GDM1 (cell line): ENCODE measurements at places on chromosomes 16 and 17.

- no peak for DNase-seq
Measured at GRCh38 chr17:70716551-70716950, 547.2 kb downstream of the KCNJ2 start.

DNA sequence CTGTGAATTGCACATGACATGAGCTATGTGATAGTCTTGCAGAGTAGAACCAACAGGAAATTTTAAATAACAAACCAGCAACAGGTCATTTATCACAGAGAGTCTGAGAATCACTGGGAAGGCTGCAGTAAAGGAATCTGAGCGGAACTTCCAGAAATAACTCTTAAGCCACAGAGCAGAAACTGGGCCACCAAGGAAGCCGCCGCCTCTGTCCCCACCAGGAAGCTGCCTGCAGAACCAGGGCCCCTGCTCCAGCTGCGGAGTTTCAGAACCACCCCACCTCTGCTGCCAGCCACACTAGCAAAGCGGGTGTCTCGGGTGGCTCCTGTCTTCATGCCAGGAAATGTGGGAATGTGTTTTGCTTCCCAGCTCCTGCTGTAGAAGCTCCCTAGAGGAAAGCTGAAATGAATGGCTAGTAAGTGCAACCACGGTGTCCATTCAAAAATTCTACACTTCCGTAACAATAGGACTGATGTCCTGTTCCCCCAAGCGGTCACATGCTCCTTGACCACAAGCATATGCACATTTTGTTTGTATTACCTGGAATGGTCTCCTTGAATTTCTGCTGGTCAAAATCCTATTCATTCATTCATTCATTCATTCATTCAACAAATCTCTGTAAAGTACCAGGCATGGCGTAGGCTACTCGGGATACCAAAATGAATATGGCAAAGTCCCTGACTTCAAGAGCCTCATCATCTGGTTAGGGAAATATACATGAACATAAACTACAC, 7.7 kb upstream of the ITPRIPL2 start:
- DNase-seq, result no peak

GRCh38 chr17:50539762-50540559, 7.0 kb upstream of the SPATA20 start:
- no peak for DNase-seq

GRCh38 chr16:15946257-15947044, 3.0 kb upstream of the ABCC1 start:
- DNase-seq, result no peak

DNA sequence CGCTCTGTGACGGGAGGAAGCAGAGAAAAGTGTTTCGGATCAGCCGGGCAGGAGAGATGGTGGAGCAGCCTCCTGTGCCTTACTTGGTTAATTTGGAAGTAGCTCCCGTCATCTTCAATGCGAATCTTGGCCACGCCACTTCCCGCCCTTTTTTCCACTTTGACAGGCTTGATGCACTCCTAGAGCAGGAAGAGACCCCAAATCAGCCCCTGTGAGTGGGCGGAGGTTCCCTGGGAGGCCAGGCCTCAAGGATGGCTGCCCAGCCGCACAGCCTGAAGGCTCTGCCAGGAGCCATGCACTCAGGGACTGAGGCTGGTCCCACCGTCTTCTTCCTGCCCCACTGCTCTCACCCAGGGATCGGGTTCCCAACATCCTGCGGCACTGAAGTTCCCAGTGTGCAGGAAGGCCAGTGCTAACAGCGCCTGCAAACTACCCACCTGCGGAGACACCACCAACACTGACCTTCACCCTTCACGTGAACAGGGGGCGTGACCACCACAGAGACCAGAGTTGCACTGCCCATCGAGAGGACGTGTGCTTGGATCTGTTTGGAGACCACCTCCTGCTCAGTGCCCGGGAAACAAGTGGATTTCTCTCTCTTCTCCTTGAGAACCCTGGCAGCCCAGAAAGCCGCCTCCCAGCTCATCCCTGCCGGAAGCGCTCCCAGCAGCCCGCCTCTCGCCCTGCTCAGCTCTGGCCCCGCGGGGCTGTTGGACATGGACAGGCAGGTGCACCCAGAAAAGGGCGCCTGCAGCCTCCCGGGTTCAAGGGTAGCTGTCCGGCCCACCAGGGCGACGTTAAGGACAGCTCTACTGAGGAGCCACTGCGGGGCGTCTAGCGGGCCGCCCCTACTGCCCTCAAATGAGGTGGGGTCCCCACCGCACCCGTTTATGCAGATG, 988 bp downstream of the CIAO3 start:
- no peak for DNase-seq

- peak; percentile 26 for DNase-seq
Measured at GRCh38 chr17:63931981-63932561, at the start of gene CD79B. CD79B (minus strand) TSS chr17:63932331; CDS start chr17:63932261, 70 bp downstream.

DNA sequence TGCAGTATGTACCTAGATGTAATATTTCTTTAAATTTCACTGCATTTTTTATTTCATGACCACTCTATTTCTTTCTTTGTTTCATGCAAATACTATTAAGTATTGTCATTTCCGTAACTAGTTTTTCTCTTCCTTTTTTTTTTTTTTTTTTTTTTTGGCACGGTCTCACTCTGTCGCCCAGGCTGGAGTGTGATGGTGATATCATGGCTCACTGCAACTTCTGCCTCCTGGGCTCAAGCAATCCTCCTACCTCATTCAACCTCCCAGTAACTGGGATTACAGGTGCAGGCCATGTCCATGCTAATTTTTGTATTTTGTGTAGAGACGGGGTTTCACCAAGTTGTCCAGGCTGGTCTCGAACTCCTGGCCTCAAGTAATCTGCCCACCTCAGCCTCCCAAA, 70.7 kb downstream of the TMEM114 start:
- no peak for DNase-seq

DNA sequence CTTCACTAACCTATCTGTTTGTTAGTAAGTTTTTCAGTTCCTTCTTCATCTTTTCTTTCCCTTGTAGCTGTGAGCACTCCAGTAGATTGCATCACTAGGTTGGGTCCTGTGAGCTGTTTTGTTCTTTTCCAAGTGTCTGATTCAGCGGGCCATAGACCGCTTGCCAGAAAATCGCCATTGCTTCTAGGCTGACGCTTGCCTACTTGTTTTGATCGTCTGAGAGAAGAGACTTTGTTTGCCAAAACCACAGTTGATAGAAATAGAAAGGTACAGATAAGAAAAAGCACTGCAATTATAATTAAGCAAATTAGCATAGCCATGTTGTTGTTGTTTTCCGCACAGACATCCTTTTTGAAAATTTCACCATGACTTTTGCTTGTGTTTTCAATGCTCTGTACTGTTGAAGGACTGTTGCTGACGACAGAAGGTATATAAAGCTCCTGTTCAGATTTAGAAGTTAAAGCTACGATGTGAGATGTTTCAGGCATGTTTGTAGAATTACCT, 3.1 kb downstream of the EVI2A start:
- no peak for DNase-seq

DNA sequence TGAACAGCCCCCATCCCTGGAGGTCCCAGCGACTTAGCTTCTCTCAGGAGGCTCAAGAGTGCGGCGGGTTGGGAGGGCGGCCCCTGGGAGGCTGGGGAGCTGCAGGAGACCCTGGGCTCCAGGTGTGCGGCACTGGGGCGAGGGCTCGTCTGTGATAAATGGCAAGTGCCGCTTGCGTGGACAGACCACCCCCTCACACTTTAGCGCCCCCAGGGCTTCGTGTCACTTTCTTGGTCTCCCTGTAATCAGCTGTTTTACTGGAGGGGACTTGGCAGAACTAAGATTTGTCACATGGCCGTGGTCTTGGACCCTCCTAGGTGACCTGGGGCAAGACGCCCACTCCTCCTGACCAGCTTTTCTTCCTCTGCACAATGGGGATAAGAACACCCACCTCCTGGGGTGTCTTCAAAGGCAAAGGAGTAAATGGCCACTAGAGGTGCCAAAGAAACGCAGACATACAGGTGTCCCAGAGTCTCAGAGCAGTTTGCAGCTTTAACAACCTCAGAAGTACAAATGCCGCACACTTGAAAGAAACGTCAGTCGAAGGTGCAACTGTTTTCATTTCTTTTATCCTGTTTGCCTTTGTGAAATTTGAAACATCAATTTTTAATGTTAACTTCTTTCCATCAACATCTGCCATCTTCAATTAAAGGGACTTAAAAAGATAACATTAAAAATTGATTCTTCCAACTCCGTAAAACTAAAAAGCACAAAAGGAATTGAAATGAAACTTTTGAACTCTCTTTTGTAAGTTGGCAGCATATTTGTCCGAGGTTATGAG, 946 bp downstream of the OSGIN1 start:
- no peak for DNase-seq

DNA sequence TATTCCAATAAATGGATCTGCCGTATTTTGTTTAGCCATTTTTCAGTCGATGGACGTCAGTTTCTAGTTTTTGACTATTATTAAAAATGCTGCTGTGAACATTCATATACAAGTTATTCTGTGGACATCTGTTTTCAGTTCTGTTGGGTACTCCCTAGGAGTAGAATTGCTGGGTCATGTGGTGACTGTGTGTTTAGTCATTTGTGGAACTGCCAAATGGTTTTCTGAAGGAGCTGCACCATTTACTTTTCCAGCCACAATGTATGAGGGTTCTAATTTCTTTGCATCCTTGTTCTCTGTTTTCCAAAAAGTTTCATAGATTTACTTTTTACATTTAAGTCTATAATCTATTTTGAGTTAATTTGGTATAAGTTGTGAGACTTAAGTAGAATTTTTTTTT, 29.5 kb downstream of the CYLD start:
- DNase-seq, result no peak

DNA sequence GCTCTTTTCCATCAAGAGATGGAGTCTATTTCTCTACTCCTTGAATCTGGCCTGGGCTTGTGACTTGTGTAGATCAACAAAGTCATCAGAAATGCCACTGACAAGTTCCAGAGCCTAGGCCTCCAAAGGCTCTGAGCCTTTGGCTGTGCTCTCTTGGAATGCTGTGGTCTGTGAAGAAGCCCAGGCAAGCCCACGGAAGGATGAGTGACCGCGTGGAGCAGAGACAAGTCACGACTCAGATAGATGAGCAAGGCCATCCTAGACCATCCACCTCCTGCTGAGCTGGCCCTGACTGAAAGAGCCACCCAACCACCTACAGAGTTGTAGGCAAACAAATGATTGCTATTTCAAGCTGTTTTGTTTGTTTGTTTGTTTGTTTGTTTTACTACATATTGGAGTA, 11.6 kb upstream of the ICAM2 start:
- no peak for DNase-seq

DNA sequence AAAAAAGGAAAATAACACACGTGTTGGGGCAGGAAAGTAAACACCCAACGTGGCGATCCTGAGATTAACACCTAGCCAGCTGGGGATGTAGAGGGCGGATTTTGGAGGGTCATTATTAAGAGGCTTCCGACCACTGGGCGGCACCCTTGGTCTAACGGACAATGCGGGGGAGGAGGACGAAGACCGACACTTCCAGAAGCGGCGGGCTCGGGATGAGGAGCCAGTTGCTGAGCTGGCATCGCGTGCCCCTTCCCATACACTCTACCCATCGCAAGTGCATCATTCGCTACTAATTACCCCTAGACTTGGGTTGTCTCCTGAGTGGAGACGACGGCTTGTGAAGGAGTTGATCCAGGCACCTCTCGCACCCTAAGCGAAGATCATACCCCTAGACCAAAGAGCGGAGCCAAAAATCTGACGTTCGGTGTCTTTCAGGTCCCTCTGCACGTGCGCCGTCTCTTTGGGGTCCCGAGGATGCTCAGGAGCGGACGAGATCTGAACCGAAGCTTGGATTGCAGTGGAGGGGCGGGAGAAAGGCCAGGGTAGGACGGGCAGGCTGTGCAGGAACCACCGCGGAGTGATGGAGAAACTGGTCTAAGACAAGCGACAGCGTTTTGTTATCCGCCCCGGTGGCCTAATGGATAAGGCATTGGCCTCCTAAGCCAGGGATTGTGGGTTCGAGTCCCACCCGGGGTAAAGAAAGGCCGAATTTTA, 17.6 kb downstream of the ZNF213 start:
- DNase-seq, result peak; percentile 76

DNA sequence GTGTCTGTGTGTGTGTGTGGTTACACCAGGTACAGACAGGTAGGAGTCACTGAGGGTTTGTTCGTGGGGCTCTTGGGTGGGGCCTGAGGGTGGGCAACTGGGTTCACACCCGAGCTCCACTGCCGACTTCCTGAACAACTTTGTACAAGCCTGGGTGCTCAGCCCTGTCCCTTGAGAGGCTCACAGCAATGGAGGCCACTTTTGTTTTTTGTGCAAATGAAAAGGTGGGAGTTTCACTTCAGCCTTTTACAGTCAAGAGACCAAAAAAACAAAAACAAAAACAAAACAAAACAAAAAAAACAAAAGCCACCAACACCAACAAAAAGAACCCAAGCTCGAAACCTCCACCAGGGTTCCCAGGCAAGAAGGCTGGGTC, 2.4 kb downstream of the RHBDF2 start:
- no peak for DNase-seq

DNA sequence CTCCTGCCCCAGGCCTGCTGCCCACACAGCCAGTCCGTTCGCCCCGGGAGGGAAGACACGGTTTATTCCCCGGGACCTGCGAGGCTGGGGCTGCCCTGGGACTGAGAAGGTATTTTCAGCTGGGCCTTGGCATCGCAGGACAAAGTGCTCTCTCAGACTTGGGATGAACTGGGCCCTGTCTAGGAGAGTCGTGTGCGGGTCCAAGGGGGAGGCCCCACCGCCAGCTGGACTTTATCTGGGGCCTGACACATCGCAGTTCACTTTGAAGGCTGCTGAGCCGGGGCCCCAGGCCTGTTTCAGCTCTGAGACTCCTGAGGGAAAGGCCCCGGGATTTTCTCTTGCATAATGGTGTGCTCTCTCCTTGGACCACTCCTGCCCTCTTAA, 6.8 kb downstream of the CRISPLD2 start:
- no peak for DNase-seq

GRCh38 chr16:49353680-49354079, 19.9 kb upstream of the C16orf78 start:
- no peak for DNase-seq

GRCh38 chr17:19386051-19386929, 700 bp downstream of the MFAP4 start:
- no peak for DNase-seq

DNA sequence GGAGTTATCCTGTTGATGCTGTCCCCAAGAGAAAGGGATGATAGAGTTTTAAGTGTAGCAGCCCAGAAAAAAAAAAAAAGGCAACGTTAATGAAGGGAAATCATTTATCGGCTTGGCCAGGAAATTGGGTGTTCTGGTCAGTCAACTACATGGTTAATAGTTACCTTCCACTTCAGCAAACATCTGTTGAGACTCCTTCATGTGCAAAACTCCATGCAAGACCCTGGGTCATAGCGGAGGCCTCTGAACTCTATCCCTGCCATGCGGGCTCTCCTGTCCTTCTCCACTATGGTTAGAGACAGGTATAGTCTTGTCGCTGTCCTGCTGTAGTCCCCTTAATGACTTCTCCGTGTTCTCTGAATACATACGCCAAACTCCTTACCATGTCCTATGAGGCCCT, 3.5 kb upstream of the LYRM9 start:
- DNase-seq, result no peak
